Right atrium auricular region (tissue), 2 donors: ENCODE measurements at places on chromosomes 4 and X. TPM values are rescaled to one million over a fixed set of nuclear protein-coding genes. Genes with fewer than 3 reads are reported as not detected.

Gene GPR173
- total RNA-seq = 2.4 TPM

DNA sequence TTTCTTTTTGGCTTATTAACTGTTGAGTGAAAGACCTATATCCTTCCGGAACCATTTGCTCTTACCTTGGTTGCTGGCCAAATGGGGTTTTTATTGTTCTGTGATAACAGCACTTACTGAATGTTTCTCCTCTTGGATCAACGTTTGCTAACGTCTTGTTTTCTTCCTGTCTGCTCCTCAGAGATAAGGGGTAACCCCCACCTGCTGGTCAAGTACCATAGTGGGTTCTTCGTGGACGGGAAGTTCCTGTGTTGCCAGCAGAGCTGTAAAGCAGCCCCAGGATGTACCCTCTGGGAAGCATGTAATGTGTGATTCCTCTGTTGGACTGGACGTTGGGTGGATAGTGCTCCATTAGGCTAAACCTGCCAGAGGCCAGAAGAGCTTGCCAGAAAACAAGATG, 15.3 kb downstream of the BMX start:
- no peak for DNase-seq

Gene SLC9B1
- total RNA-seq = not detected

- no peak for DNase-seq
Measured at GRCh38 chr4:10085828-10086505, 30.6 kb downstream of the WDR1 start.

DNA sequence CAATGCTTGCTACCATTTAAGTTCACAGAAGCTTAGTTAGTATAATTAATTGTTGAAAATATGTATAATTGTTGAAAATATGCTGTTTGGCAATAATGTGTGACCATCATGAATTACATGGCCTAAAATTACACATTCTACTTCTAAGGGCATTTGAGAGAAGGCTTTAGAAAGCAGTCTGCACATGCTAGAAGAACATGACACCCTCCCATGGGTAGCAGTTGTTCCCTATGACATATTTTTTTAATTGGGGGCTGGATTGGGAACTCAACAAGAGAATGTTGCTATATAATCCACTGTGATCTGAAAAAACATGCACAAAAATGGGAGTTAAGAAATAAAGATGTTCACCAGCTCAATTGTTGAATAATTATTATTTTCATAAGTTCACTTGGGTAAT, 331.4 kb downstream of the ARHGAP24 start:
- no peak for DNase-seq

- DNase-seq = no peak
Measured at GRCh38 chrX:134572816-134573682, 85.2 kb downstream of the PLAC1 start.

Gene SYNPO2
- total RNA-seq = 152 TPM

- no peak for DNase-seq
Measured at GRCh38 chr4:178255172-178255571, 812.9 kb upstream of the AGA start.

Gene MAGEA10
- total RNA-seq = not detected

GRCh38 chr4:2836391-2836859, 7.2 kb upstream of the ADD1 start:
- no peak for DNase-seq

Gene CT45A5
- total RNA-seq = not detected

GRCh38 chrX:2507904-2508627, 7.3 kb upstream of the DHRSX start:
- DNase-seq = no peak

GRCh38 chrX:22536746-22537304, 264.1 kb downstream of the CBLL2 start:
- DNase-seq = no peak

Gene IL21
- not detected for total RNA-seq

Gene BEX1
- 49.2 TPM for total RNA-seq

Gene PNCK
- total RNA-seq = 4.0 TPM

- no peak for DNase-seq
Measured at GRCh38 chrX:46247456-46247855, 297.8 kb downstream of the ZNF674 start.

DNA sequence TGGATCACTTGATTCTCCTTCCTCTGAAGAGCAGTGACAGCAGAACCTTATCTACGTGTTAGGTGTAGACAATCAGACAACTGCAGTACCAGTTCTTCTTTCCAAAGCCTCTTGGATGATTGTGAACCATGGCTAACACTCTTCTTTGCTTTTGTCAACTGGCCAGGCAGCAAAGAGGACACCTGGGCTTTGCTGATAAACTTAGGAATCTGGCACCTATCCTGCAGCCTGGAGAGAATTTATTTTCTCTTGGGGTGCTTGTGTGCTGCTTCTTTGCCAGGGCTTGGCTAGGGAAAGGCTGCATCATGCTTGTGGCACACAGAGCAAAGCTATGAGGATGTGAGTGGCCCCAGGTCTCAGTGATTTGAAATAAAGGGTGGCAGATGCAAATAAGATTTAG, 77.4 kb downstream of the ANAPC4 start:
- no peak for DNase-seq

GRCh38 chrX:100449696-100450608, 39.9 kb upstream of the PCDH19 start:
- DNase-seq = no peak

DNA sequence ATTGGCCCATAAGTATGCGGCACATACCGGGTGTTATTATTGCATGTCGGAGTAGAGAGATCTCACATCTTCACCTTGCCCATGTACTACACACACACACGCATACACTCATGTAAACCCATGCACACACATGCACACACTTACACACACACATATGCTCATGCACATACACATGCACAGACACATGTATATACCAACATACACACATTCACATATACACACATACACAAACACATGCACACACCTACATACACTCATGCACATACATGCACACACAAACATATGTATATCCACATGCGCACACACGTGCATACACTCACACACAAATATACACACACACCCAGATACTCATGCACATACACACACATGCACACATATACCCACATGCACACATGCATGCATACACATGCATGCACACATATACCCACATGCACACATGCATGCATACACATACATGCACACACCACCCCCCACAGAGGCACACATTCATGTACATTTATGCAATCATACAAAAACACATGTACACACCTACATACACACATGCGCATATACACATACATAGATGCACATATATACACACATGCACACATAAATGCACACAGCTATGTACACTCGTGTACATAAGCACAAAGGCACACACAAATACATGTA, 11.2 kb downstream of the CYP4V2 start:
- DNase-seq = no peak

DNA sequence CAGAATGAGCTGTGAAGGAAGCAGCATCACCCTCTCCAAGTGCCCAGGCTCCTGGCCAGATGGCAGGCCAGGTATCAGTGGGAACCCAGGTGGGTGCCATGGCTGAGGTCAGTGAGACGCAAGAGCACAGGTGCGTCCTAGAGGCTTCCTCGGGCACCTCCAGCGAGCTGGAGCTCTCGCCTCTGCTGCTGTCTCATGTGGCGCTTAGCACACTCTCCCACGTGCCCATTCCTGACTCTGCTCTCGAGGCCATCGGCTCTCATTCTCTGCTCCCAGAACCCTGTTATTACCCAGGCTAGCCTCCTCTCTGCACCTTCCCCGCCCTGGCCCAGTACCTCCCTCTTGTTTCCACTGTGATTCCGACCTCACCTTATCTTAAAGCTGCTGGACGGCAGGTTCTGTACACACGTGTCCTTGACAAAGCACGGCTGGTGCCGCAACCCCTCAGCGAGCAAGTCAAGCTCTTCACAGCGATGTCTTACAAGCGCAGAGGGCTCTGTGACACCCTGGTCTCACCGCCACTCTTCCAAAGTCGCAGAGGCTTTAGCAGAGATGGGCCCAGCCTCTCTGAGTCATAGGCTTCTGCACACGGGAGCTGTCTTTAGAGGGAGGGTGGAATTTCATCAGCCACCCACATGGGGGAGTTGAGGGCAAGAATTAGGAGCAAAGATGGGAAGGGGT, 15.4 kb upstream of the MSANTD1 start:
- no peak for DNase-seq

DNA sequence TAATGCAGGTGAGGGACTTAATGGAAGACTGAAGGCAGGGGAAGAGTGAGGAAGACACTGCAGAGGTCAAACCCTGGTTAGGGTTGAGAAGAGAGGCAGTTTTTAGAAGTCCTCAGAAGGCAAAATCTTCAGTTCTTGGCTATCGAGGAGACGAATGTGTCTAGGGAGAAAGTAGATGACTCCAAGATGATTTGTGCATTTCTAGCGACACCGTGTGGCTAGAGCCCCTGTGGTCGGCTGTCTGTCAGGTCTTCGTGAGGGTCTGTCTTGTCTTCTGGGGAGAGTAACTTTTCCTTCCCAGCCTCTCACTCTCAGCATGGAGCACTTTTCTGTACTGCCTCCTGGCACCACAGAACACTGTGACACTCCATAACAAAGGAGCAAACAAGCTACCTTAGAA, 458.1 kb downstream of the STIM2 start:
- DNase-seq = no peak

Gene SEC24B
- 26.3 TPM for total RNA-seq

GRCh38 chr4:65383589-65384305, 286.5 kb downstream of the EPHA5 start:
- no peak for DNase-seq

- DNase-seq = no peak
Measured at GRCh38 chr4:10011885-10012284, 9.4 kb downstream of the SLC2A9 start.

- DNase-seq = no peak
Measured at GRCh38 chr4:133157460-133158160, 8.5 kb downstream of the PCDH10 start.

DNA sequence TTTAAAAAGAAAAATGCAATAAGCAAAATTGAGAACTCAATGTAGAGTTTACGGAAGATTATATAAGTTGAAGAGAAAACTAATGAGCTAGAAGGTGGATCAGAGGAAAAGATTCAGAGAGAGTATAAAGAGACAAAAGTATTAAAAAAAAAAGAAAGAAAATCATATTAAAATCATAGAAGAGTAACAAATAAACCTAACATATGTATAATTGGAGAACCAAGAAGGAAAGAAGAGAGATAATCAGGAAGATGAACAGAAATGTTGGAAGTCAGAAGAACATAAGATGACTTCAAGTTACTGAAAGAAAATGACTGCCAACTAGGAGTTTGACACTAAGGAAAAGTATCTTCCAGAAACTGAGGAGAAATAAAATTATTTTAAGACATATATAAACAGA, 34.3 kb upstream of the ANTXR2 start:
- DNase-seq = no peak

- DNase-seq = no peak
Measured at GRCh38 chr4:47784222-47784621, 53.6 kb downstream of the CORIN start.

DNA sequence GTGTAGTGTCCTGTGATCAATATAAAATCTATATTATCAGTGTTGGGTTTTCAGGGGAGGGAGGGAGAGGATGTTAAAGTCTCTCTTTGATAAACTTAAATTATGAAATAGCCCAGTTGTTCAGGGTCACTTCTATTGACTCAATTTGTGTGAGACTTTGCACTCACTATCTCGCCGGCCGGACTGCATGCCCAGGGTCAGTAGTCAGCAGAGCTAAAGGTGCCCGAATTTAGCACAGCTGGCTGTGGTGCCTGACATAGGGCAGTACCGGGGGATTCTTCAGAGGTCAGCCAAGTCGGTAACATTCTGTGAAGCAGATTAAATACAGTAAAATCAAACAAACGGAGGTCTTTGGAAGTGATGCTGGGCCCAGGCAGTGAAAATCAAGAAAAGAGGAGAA, 19.2 kb downstream of the GABRQ start:
- no peak for DNase-seq

Gene ACOX3
- 68.8 TPM for total RNA-seq

Gene NALF2
- total RNA-seq = 35.5 TPM

- no peak for DNase-seq
Measured at GRCh38 chrX:154734061-154734781, 16.7 kb downstream of the GAB3 start.

- no peak for DNase-seq
Measured at GRCh38 chr4:1711571-1712215, 426 bp downstream of the SLBP start.

Gene ZFYVE28
- total RNA-seq = 3.4 TPM

GRCh38 chr4:53459548-53459947, 82.1 kb downstream of the FIP1L1 start:
- no peak for DNase-seq

Gene C4orf50
- total RNA-seq = not detected
